ENCODE measurements at places on chromosomes 2 and 18.
A peak's percentile ranks its signal among the peaks of the same experiment; 100 is the strongest.

GRCh38 chr2:26563686-26564085, 77.5 kb downstream of the CIB4 start:
- H3K36me3 ChIP-seq, result no peaks in the 10 kb centered on the region
- peaks cover 86% of the 10 kb centered on the region for H3K27me3 ChIP-seq
- no peaks in the 10 kb centered on the region for H3K4me1 ChIP-seq
- DNase-seq, result no peak

DNA sequence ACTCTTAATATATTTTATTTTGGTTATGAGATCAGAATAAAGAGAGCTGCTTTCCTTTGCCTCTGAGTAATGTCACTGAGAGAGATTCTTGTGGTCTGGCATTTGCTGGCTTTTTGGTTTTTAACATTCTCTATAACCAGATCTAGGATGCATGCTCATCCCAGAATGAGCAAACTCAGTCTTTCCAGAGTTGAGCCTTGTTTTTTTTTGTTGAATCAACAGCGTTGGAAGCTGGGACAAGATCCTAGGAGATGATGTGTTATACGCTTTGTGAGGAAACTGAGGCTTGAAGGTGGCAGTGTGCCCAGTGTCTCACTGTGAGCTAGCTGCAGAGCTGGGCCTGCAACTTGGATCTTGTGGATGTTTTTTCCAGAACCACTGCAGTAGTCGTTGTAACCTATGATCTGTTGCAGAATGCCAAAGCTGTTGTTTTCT, 19.5 kb downstream of the MYO1B start:
- no peak overlapping the region for H3K4me3 ChIP-seq
- H3K27me3 ChIP-seq, result peaks cover 25% of the 10 kb centered on the region
- no peak for DNase-seq
- peaks cover 2% of the 10 kb centered on the region for H3K36me3 ChIP-seq
- H3K4me1 ChIP-seq, result no peaks in the 10 kb centered on the region

DNA sequence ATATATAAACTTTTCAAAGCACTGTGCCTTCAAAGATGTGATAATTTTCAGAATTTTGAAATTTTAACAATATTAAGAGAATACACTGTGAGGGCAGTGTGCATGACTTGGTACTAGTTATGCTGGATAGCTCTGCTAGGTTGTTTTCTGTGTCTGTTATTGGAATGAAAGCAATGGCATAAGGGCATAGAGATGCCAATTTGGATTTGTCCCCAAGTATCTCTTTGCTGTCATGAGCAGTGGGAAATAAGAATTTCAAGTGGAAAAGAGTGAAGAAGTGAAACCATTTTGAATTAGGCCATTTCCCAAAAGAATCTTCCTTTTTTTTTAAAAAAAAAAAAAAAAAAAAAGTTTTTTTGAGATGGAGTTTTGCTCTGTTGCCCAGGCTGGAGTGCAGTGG, 76.8 kb downstream of the SLC39A10 start:
- peaks cover 37% of the 10 kb centered on the region for H3K36me3 ChIP-seq
- no peak overlapping the region for H3K4me3 ChIP-seq
- H3K27me3 ChIP-seq, result no peaks in the 10 kb centered on the region
- DNase-seq, result no peak
- peaks cover 19% of the 10 kb centered on the region for H3K4me1 ChIP-seq

- H3K4me1 ChIP-seq, result no peaks in the 10 kb centered on the region
- no peaks in the 10 kb centered on the region for H3K27me3 ChIP-seq
- no peaks in the 10 kb centered on the region for H3K36me3 ChIP-seq
- H3K4me3 ChIP-seq, result no peak overlapping the region
- no peak for DNase-seq
- no peak overlapping the region for H3K27ac ChIP-seq
Measured at GRCh38 chr2:156892467-156893281, 364.8 kb upstream of the GALNT5 start.

GRCh38 chr18:33156906-33157470, 283.5 kb downstream of the CCDC178 start:
- H3K27me3 ChIP-seq, result no peaks in the 10 kb centered on the region
- no peak overlapping the region for H3K4me3 ChIP-seq
- no peak for DNase-seq
- no peak overlapping the region for H3K27ac ChIP-seq
- H3K4me1 ChIP-seq, result no peaks in the 10 kb centered on the region

- no peak overlapping the region for H3K27ac ChIP-seq
- H3K36me3 ChIP-seq, result no peaks in the 10 kb centered on the region
- no peaks in the 10 kb centered on the region for H3K4me1 ChIP-seq
- no peak for DNase-seq
Measured at GRCh38 chr2:101533561-101534148, 58.7 kb upstream of the RFX8 start.

DNA sequence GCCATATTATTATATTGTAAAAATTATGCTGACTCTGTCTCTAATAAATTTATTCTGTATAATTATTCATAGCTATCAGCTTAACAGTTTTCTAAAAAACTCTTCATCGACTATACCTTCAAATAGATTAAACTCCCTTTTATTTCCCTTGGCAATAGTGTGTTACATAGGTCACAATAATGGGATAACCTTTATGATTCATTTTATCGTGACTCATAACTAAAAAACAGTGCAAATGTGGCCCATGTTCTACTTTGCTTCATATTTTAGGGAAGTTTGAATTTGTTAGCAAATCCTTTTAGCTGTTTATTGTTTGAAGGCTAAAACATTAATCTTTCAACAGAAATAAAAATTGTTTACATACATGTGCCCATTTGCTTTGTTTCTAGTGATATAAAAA, 783.2 kb upstream of the CDH2 start:
- no peaks in the 10 kb centered on the region for H3K27me3 ChIP-seq
- no peak overlapping the region for H3K4me3 ChIP-seq
- no peak for DNase-seq
- no peak overlapping the region for H3K27ac ChIP-seq
- no peaks in the 10 kb centered on the region for H3K4me1 ChIP-seq

DNA sequence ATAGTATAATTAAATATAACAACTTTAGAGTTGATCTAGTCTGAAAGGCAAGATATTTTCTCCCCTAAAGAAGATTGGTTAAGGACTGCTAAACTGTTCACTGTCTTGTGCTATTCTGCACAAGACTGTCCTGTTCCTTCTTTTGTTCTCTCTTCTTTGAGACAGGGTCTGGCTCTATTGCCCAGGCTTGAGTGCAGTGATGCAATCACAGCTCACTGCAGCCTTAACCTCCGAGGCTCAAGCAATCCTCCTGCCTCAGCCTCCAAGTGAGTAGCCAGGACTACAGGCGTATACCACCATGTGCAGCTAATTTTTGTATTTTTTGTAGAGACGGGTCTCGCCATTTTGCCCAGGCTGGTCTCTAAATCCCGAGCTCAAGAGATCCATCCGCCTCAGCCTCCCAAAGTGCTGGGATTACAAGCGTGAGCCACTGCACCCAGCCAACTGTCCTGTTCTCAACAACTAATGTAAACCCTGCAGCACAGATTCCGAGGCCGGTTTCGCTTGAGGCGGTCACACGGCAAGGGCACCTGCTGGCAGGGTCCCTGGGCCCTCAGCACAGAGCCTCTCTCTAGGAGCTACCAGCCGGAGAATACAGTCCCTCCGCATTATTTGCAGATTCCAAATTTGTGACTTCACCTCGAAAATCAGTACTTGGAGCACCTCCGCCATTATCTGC, 16.4 kb downstream of the PXDN start:
- H3K27me3 ChIP-seq, result no peaks in the 10 kb centered on the region
- H3K36me3 ChIP-seq, result no peaks in the 10 kb centered on the region
- no peak overlapping the region for H3K27ac ChIP-seq

DNA sequence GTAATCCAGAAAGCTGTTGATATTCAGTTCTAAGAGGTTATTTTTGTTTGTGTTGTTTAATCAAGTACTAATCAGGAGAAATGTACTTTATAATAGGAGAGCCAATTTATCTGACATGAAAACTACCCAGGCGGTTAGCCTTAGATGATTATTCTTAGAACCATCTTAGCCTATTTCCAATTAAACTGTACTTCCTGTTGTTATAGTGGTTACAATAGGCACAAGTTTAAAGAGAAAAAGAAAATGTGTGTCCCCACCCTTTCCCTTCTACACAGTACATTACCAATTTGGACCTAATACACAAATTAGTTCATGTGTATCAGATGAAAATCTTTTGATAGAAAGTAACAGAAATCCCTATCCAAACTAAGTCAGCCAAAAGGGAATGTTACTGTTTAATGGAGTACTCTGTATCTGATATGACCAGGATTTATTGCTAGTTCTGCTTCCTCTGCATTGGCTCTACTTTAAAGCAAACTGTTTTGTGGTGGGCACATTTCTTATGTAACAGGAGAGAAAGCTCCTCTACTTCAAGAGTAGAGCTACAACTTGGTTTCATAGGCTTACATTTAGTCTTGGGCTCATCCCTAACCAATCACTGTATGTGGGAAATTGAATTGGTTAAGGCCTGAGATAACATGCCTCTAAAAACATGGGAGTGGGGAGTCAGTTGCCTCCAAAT, 217.9 kb downstream of the UBE2E3 start:
- H3K4me3 ChIP-seq, result peak overlapping the region; percentile 32
- peaks cover 3% of the 10 kb centered on the region for H3K36me3 ChIP-seq
- no peak for DNase-seq
- H3K27ac ChIP-seq, result peak overlapping the region; percentile 68
- H3K27me3 ChIP-seq, result no peaks in the 10 kb centered on the region

DNA sequence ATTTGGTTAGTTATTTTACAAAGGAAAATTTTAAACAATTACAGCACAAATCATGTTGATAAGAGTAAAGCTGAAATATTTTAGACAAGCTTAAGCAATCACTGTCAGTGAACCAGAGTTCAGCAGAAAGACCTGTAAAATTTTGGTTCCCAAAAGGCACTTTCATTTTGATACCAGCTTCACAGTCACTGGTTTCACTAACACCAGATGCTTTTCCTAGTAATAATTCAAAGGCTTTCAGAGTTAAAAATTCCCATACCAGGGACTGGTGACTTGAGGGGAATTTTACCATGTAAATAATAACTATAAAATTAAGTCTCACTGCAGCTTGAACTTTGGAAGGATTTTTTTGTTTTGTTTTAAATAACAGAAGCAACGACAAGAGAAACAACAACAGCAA, 102.3 kb upstream of the CD302 start:
- no peaks in the 10 kb centered on the region for H3K27me3 ChIP-seq
- peaks cover 17% of the 10 kb centered on the region for H3K36me3 ChIP-seq
- peaks cover 71% of the 10 kb centered on the region for H3K4me1 ChIP-seq
- no peak for DNase-seq
- H3K27ac ChIP-seq, result no peak overlapping the region

DNA sequence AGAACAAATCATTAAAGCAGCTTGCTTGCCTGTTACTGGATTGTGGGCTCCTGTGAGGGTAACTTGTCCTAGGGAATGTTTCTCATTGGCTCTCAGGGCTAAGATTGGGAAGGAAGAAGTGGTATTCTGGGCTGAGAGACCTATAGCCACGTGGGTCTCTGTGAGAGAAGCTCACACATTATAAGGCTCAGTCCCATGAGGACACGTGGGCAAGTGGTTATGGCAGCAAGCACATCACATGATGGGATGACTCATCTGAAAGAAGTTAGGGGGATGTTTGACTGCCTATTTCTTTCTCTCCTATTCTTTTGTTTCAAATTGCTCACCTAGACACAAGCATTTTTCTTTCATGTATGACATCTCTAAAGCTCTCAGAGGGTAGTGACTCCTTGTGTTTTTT, 418.0 kb upstream of the ST6GAL2 start:
- DNase-seq, result no peak
- H3K4me3 ChIP-seq, result no peak overlapping the region
- peaks cover 1% of the 10 kb centered on the region for H3K36me3 ChIP-seq
- H3K27ac ChIP-seq, result no peak overlapping the region

DNA sequence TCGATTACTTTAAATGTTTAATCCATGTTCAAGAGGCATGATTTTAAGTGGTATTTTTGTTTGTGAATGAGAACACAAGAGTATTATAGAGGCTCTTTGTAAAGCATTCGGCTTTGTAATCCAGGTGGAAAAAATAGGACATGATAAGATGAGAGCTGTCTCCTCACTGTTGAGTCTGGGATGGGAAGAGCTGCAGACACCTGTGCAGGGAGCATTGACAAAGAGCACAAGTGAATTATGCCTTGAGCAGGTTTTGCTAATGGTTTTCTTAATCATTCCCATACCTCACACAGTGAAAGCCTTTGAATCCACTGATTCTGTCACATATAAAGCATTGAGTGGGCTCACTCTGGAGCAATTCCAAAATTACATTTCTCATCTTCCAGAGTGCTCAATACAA, 9.6 kb downstream of the COL6A3 start:
- DNase-seq, result no peak
- no peaks in the 10 kb centered on the region for H3K27me3 ChIP-seq
- no peaks in the 10 kb centered on the region for H3K4me1 ChIP-seq

DNA sequence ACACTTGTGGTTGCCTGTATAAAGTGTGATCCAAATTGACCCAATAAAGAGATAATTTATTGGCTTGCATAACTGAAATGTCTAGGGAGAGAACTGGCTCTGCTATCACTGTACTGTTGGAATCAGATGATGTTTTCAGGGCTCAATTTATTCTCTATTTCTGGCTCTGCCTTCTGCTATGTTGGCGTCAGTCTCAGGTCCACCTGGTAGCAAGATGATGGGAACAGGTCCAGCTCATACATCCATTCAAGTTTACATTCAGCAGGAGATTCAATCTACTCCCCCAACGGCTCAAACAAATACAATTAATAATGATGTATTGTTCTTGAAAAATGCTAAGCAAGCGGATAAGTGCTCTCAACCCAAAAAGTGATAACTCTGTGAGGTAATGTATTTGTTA, 297.7 kb upstream of the SYT4 start:
- peaks cover 1% of the 10 kb centered on the region for H3K36me3 ChIP-seq
- H3K27ac ChIP-seq, result no peak overlapping the region
- H3K4me1 ChIP-seq, result no peaks in the 10 kb centered on the region
- H3K4me3 ChIP-seq, result no peak overlapping the region

DNA sequence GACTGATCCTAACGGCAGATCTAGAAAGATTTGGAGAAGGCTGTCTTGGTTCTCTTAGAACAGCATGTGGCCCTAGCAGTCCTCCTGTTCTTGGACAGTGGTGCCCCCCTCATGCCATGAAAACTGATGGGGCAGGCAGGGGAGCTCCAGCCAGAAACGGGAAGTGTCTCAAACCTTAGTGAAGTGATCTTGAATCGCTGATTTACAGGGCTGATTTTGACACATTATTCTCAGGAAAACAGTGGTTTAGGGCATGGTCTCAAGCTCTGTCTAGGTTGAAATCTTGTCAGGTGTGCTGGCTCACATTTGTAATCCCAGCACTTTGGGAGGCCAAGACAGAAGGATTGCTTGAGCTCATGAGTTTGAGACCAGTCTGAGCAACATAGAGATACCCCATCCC, 37.8 kb downstream of the SRSF7 start:
- peak overlapping the region; percentile 18 for H3K27ac ChIP-seq
- H3K4me3 ChIP-seq, result no peak overlapping the region
- DNase-seq, result no peak
- no peaks in the 10 kb centered on the region for H3K27me3 ChIP-seq
- H3K36me3 ChIP-seq, result peaks cover 43% of the 10 kb centered on the region

GRCh38 chr2:20173064-20173463, 51.9 kb downstream of the SDC1 start:
- no peak overlapping the region for H3K4me3 ChIP-seq
- no peak for DNase-seq
- H3K36me3 ChIP-seq, result no peaks in the 10 kb centered on the region
- H3K27me3 ChIP-seq, result peaks cover under 1% of the 10 kb centered on the region

All from central memory CD8-positive, alpha-beta T cell (primary cell).